ENCODE measurements at places on chromosomes 11 and 22. TPM values are rescaled to one million over a fixed set of nuclear protein-coding genes. Genes with fewer than 3 reads are reported as not detected.
A peak's percentile ranks its signal among the peaks of the same experiment; 100 is the strongest.

DNA sequence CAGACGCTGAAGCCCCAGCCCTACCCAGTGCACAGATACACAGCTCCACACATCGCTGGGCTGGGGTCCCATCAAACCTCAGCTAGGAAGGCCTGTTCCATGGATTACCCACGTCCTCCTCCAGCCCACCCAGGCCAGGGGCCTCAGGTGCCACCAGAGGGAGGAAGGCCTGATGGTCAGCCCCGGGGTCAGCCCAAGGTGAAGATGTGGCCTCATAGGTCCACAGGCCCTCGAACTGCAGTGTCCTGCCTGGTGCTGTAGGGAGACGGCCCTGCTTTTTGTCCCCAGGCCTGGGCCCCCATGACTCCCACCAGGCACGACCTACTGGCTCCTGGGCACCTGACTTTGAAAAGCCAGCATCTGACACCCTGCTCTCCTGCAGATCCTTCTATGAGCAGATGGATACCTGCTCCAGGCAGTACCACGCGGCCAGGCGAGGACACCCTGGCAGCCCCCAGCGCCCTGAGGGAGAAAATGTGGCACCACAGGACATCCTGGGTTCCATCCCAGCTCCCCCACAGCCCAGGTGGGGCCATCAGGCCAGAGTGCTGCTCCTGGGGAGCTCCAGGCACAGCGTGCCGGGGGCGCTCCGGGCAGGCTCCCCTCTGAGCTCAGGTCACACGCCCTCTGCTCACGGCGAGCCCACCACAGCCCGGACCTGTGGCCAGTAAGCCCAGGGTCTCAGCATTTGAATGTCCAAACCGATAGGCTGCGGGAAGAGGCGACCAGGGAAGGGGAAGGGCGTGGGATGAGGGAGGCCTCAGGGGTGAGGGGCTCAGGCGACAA, 15.8 kb upstream of the MOB2 start:
- DNase-seq: no peak
- H3K27me3 ChIP-seq: no peaks in the 10 kb centered on the region
- no peaks in the 10 kb centered on the region for H3K36me3 ChIP-seq

DNA sequence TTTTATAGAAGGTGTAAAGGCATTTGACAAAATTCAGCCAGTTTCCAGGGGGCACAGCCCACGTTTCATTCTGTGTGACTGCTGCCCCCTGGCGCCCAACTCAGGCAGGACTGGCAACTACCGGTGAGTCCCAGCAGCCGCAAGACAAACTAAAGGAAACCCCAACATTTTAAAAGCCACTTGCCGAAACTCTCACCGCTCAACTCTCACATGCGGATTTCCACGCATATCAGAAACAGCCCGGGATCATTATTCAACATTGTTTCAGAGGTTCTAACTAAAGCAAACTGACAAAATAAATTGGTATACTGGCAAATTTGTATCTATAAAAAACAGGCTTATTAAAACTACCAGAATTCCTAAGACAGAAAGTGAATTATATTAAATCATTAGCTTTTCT, 48.2 kb downstream of the MORC2 start:
- H3K4me1 ChIP-seq: no peaks in the 10 kb centered on the region
- no peak overlapping the region for H3K4me3 ChIP-seq
- no peak overlapping the region for H3K27ac ChIP-seq

DNA sequence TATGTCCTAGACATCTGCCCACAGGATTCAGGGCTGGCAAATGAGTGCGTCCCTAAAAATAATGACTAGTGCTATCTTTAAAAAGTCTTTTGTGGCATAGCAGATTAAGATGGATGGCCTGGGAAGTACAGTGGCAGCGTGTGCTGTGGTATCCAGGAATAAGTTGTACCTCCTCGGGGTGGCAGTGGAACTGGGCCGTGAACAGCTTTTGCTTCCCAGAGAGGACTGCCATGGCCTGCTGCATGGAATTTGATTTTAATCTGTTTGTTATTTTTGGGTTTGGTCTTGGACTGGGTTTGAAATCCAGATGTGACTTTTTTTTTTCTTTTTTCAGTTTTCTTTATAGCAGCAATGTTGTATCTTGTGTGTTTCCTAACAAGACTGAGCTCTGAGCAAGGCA, 71.3 kb upstream of the PARVG start:
- no peaks in the 10 kb centered on the region for H3K4me1 ChIP-seq
- DNase-seq: no peak
- no peak overlapping the region for H3K27ac ChIP-seq
- H3K27me3 ChIP-seq: no peaks in the 10 kb centered on the region

DNA sequence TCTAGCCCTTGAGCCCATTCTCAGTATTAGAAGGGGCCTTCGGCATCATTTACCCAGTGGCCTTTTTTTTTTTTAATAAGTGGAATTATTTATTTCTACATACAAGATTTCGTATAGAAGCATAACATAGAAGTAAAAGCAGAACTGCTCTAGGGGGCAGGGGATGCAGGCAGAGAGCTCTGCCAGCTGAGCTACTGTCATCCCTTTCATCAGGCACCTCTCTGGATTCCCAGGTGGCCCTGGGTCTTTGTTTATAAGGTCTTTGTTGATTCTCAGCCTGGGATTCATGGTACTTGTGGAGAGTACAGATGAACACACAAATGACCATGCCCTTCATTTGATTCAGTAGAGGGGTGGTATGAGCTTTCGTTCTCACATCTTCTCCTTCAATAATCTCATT, 66.4 kb downstream of the GAB2 start:
- no peaks in the 10 kb centered on the region for H3K36me3 ChIP-seq
- peak overlapping the region; percentile 74 for H3K27ac ChIP-seq
- no peaks in the 10 kb centered on the region for H3K27me3 ChIP-seq
- H3K4me3 ChIP-seq: no peak overlapping the region

- H3K4me1 ChIP-seq: no peaks in the 10 kb centered on the region
- no peak overlapping the region for H3K27ac ChIP-seq
- H3K4me3 ChIP-seq: no peak overlapping the region
- H3K36me3 ChIP-seq: no peaks in the 10 kb centered on the region
These were observed 171.3 kb downstream of the BRD1 start for GRCh38 chr22:49656291-49656851.

DNA sequence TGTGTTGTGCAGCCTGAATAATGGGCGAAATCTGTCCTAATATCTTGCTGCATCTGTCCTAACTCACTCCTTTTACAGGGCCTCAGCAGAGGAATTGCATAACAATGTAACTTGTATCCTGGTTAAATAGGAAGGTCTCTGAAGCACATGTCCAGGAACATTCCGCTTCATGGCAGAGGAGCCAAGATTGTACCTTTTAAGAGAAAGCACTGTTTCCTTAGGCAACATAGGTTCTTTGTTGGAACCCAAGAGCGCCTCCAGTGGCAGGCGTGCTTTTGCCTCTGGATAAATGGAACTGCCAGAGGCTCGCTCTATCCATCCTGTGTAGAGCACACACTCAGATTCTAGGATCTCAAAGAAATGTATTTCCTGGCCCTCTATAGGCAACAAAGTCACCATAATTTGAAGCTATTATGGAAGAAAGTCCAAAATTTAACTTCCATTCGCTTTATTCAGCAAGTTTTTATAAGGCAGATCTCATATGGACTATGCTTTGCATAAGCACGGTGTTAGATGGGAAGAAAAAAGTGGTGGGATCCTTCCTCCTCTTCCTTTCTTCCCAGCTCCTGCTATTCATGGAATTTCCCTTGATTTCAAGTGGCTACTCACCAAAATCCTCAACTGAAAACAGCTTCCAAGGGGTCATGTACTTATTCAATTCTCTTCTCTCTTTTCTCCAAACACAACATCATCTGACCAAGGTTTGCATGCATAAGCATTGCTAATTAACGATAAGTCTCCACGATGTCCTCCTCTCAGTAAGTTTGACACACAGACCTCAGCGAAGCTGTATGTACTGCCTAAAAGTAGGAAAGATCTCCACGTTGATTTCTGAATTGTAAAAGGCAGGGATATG, at the start of gene BLID:
BLID (minus strand) TSS at position 692 of the 856 bp plus-strand sequence; CDS start at position 399, 293 bp downstream.
- no peaks in the 10 kb centered on the region for H3K36me3 ChIP-seq
- H3K4me3 ChIP-seq: no peak within 1 kb of the TSS
- no peaks in the 10 kb centered on the region for H3K4me1 ChIP-seq

DNA sequence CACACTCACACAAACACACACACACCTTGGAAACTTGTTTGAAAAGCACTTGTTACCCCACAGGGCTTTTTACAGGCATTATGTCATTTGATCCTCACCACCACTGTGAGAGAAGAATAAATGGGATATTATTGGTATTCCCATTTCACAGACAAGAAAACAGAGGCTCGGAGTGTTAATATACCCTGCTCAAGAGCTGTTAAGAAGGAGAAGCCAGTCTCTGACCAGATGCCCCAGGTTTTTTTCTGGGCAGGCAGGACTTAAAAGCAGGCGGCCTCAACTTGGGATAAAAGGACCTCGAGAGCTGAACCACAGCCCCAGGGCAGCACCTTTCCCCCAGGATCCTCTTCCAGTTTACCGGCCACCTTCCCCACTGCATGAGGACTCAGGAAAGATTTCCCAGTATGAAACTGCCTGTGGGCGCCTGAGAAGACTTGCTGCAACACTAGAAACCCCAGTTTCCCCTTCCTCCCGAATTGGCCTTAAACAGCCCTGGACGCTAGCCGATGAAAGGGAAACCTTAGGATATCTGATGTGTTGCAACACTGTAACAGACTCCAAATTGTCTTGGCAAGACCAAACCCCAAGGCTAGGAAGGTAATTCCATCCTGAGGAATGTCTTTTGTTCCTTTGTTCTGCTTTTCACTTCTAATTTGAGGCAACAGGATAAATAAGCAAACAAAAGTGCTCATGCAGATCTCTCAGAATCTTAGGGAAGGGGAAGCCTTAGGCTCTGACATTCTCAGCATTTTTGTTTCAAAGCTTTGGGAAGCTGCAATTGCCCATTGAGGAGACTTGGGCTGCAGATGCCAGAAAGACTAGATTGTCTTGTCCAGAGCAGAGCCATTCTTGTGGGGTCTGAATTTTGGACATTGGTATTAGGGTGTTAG, 173.5 kb downstream of the TRIM29 start:
- no peaks in the 10 kb centered on the region for H3K4me1 ChIP-seq
- no peak for DNase-seq

GRCh38 chr11:113839842-113840241, 35.5 kb downstream of the USP28 start:
- no peaks in the 10 kb centered on the region for H3K36me3 ChIP-seq
- DNase-seq: no peak
- H3K4me3 ChIP-seq: no peak overlapping the region
- H3K27me3 ChIP-seq: no peaks in the 10 kb centered on the region

- no peak for DNase-seq
- no peak overlapping the region for H3K27ac ChIP-seq
- H3K4me1 ChIP-seq: peaks cover 21% of the 10 kb centered on the region
- H3K36me3 ChIP-seq: no peaks in the 10 kb centered on the region
- H3K4me3 ChIP-seq: no peak overlapping the region
These were observed 192.7 kb downstream of the NAV2 start for GRCh38 chr11:19905280-19905853.

- DNase-seq: no peak
- H3K36me3 ChIP-seq: no peaks in the 10 kb centered on the region
- no peak within 1 kb of the TSS for H3K27ac ChIP-seq
- H3K4me1 ChIP-seq: no peaks in the 10 kb centered on the region
These were observed at the start of gene MMP1 for GRCh38 chr11:102798012-102798746. Gene MMP1 (minus strand): TSS chr11:102798160. CDS start chr11:102798092, 68 bp downstream.

GRCh38 chr11:13434247-13435205, 28.5 kb downstream of the BTBD10 start:
- H3K27me3 ChIP-seq: no peaks in the 10 kb centered on the region
- H3K4me1 ChIP-seq: no peaks in the 10 kb centered on the region
- DNase-seq: no peak
- H3K36me3 ChIP-seq: no peaks in the 10 kb centered on the region
- H3K4me3 ChIP-seq: no peak overlapping the region

SESN3 gene
- total RNA-seq: 7.0 TPM

CD248 gene
- 3.6 TPM for total RNA-seq

PHLDB1 gene
- 35.1 TPM for total RNA-seq

FAM83F gene
- total RNA-seq: 19.8 TPM

TRIM6 gene
- total RNA-seq: 1.7 TPM

RASSF10 gene
- not detected for total RNA-seq

All from pancreas (tissue), 10 donors.